ENCODE measurements at places on chromosomes 4 and X.

- no peak for DNase-seq
Observed at GRCh38 chrX:46820391-46821100, 16.3 kb upstream of the RP2 start.

DNA sequence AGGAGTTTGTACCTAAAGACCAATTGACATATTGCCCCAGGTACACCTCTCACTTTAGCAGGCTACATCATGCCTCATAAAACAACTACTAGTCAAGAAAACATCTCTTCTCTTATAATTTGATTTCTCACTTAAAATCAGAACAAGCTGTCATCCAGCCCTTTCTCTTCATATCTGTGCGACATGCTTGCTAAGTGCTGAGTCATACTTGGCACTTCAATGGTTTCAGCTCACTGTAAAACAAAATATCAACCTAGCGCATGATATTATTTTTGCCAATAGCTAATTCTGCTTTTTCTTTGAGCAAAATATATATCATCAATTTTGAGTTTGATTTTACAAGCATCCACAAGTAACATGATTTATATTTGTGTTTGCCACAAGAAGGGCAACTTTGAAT, 27.9 kb upstream of the FUNDC1 start:
- no peak for DNase-seq

DNA sequence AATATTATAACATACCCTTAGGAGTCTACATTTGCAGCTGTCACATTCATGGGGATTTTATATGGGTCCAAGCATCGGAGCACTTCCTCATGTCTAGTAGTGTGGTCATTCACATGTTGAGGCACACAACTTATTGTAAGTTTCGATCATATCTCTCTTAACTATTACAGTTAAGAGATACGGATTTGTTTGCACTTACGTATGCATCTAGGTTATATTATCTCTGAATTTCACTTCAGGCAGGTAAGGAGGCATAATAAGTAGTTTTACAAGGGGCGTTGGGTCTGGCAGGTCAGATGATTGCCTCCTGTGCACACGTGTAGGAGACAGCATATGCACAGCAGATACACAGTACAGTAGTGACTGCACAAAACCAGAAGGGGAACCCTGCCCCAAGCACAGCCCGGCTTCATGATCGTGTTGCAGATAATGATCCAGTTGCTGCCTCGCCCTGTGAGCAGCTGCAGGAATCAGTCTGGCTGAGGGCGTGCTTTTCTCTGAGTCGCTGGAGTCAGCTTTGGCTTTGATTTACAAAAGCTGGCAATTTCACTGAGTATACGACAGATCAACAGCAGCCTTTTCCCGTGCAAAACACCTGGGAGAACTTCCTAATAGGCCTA, 302.9 kb upstream of the GATB start:
- peak; percentile 76 for DNase-seq

- DNase-seq = peak; percentile 44
Observed at GRCh38 chrX:38233891-38234667, 13.4 kb upstream of the SRPX start.

DNA sequence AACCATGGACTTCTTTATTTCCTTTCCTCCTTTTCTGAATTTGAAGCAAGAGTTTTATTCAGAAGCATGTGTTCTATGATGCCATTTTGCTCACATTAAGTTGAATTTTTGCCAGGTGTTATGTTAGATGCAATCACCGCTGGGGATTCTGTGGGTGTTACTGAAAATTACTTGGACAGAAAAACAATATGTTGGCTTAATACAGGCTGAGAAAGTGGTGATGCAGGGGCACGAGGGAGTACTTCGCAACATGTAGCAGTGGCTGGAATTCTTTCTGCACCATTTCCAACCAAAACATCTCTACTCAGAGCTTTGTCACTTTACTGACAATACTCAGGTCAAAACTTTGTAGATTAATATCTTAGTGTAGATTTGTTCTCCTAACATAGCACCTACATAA, 109.2 kb upstream of the PCDH18 start:
- no peak for DNase-seq

All from umbilical cord (tissue), 2 donors.